ENCODE measurements at places on chromosomes 4 and X. TPM values are rescaled to one million over a fixed set of nuclear protein-coding genes. Genes with fewer than 3 reads are reported as not detected.

Gene C1QTNF7
- total RNA-seq = 2.6 TPM

Gene MAGEA2
- total RNA-seq = not detected

Gene SULT1E1
- total RNA-seq = 0.59 TPM

Gene FREM3
- total RNA-seq = not detected

Gene FGF2
- 21.6 TPM for total RNA-seq

Gene CLNK
- total RNA-seq = not detected

Gene PCDH19
- 1.8 TPM for total RNA-seq

Gene CCDC149
- 15.8 TPM for total RNA-seq

Gene SLC6A14
- 17.9 TPM for total RNA-seq

Gene ESX1
- not detected for total RNA-seq

Gene PSAPL1
- 0.15 TPM for total RNA-seq

Gene TENT5D
- not detected for total RNA-seq

Gene MAGEE1
- total RNA-seq = 2.6 TPM

Gene KLHL5
- total RNA-seq = 54.9 TPM

Gene UGDH
- total RNA-seq = 134 TPM

Gene SMAD1
- 19.5 TPM for total RNA-seq

Gene NHS
- 8.5 TPM for total RNA-seq

Gene IL1RAPL1
- total RNA-seq = 0.44 TPM

Gene PRRG1
- 12.3 TPM for total RNA-seq
